ENCODE measurements at places on chromosomes 11 and 22. TPM values are rescaled to one million over a fixed set of nuclear protein-coding genes. Genes with fewer than 3 reads are reported as not detected.

DNA sequence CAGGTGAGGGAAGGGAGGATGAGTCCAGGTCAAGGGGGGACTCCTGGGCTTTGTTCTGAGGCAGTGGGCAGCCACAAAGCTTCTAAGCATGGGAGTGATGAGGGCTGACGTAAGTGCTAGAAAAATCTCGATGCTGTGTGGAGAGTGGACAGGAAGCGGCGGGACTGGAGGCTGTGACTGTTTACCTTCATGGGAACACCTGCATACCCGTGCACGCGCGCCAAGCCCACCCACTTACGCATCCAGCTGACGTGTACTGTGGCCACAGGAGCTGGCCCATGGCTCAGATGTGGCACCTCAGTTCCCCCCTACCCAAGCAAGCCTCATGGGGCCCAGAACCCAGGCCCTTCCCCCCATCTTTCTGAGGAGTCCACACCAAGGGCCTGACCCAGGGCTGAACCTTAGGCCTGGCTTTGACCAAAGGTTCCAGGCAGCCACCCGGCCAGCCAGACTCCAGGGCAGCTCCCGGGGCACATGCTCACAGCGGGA is 14.0 kb downstream of the MYRF start:
- DNase-seq, result no peak

- DNase-seq, result no peak
These were observed 15.4 kb upstream of the HYLS1 start for GRCh38 chr11:125872138-125872491.

DNA sequence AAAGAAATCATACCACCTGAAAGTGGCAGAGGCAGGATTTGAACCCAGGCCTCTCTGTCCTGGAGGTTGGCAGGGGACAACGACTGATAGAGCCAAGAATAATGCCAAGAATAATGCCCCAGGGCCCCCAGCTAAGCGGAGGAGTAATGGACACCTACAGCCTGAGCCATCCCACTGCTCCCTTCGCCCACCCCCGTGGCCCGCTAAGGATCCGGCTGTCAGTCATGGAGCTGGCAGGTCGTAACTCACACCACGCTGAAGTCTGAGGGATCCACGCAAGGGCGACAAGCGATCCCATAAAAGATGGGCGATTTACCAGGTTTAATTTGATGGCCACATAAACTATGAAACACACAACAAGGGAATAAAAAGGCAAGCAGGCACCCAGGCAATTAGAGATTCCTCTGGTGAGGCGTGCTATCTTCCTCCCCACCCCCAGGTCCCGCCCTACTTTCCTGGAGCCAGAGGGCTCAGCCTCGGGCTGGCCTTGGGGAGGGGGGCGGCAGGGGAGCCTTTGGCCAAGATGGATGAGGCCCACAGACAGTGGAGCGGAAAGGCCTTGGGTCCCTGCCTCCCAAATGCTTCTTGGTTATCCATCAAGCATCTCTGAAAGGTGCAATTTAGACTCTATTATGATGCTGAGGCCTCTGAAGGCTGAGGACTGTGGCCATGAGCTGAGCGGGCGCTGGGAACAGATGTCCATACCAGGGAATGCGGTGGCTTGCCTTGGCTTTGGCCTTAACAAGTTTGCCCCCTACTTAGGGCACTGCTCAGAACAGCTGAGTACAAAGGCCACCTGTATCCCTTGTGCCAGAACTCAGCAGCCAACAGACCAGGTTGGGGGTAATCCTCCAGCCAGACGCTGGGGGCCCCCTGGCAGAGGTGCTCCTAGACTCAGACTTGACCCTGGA is 55.2 kb downstream of the MACROD1 start:
- no peak for DNase-seq

GRCh38 chr11:66488957-66489356 is 8.7 kb downstream of the DPP3 start:
- DNase-seq, result no peak

Gene CD59
- total RNA-seq, result 48.7 TPM

Gene PKNOX2
- total RNA-seq, result not detected

GRCh38 chr22:27973846-27974245 is 54.8 kb upstream of the PITPNB start:
- DNase-seq, result no peak

Gene RASGRP2
- 502 TPM for total RNA-seq

GRCh38 chr11:92558323-92558722 is 333.7 kb downstream of the FAT3 start:
- no peak for DNase-seq

GRCh38 chr22:24954114-24954463 is 1.6 kb downstream of the KIAA1671 start:
- no peak for DNase-seq

- no peak for DNase-seq
These were observed 126.2 kb upstream of the SERPIND1 start for GRCh38 chr22:20647586-20648305.

Gene LRRC10B
- not detected for total RNA-seq

- no peak for DNase-seq
These were observed 1.2 kb downstream of the BET1L start for GRCh38 chr11:206002-206384.

Gene TEAD1
- total RNA-seq, result 0.55 TPM
